ENCODE measurements at places on chromosomes 4 and X. TPM values are rescaled to one million over a fixed set of nuclear protein-coding genes. Genes with fewer than 3 reads are reported as not detected.

TMPRSS11E gene
- not detected for total RNA-seq

ALPK1 gene
- 5.5 TPM for total RNA-seq

GLRB gene
- 6.2 TPM for total RNA-seq

DNA sequence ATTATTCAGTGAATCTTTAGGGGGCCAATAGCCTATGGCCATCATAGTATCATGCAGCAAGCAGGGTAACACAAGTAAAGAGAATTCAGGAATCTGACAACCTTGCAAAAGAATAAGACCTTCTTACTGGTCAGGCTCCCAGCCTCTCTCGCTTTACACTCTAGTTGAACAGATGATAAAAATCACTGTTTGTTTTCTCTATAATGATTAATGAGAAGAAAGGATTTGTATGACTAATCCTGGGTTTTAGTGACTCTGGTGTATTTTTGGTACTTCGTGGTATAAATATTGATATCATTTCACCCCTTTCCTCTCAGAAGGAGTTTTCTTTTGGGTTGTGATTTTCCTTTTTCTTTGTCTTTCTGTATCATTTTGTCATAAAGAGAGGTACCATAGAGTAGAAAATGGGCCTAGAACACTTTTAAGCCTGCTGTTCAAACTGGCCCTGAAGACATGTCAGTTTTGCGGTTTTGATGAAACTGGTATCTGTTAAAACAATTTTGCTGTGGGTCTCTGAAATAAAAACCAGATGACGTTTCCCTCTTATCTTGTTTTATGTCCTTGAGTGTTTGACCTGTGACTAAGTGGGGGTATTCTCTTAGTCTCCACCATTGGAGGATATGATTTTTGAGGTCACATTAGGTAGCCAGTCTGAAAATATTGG, 294.9 kb upstream of the TBX22 start:
- no peak for DNase-seq
- H3K4me1 ChIP-seq, result no peaks in the 10 kb centered on the region
- H3K4me3 ChIP-seq, result no peak overlapping the region
- H3K27ac ChIP-seq, result no peak overlapping the region
- H3K36me3 ChIP-seq, result no peaks in the 10 kb centered on the region

DNA sequence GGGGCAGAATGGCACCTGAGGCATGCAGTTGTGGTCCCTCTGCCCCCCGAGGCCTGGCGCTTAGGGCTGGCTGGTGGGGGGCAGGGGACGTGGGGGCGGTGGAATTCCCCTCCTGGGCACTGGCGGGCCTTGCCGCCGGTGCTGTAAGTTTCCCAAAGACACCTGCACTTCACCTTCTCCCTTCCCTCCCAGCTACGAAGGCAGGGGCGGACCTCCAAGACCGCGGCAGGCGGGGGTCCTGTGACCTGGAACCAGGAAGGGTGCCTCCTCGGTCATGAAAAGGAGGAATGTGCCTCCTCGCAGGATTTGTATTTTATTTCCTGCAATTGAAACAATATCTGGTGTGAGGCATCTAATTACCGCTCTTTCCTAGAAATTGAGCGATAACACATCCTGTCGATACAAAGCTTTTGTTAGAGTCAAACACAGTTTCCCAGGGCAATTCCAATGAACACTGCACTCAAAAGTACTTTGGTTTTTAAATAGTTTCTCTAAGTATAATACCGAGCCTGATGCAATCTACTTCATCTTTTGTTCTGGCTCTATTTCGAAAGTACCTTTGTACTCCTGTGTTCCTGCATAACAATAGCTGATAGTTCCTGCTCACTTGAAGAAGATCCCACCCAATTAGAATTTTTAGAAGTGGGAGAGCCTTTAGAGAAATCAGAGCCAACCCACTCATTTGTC, 12.3 kb upstream of the ADRA2C start:
- H3K27ac ChIP-seq, result no peak overlapping the region
- H3K36me3 ChIP-seq, result no peaks in the 10 kb centered on the region
- DNase-seq, result no peak

GRCh38 chrX:30612250-30612655, 34.7 kb upstream of the TASL start:
- H3K4me1 ChIP-seq, result no peaks in the 10 kb centered on the region
- H3K36me3 ChIP-seq, result no peaks in the 10 kb centered on the region
- DNase-seq, result no peak
- H3K27me3 ChIP-seq, result no peaks in the 10 kb centered on the region
- no peak overlapping the region for H3K27ac ChIP-seq

- H3K4me3 ChIP-seq, result no peak overlapping the region
- H3K36me3 ChIP-seq, result no peaks in the 10 kb centered on the region
- no peak overlapping the region for H3K27ac ChIP-seq
- peak; percentile 79 for DNase-seq
- no peaks in the 10 kb centered on the region for H3K4me1 ChIP-seq
Measured at GRCh38 chr4:140861359-140862176, 105.4 kb upstream of the TBC1D9 start.

GRCh38 chr4:80221161-80221560, 23.9 kb downstream of the PRDM8 start:
- H3K27me3 ChIP-seq, result peaks cover 23% of the 10 kb centered on the region
- no peak for DNase-seq
- no peaks in the 10 kb centered on the region for H3K36me3 ChIP-seq
- no peak overlapping the region for H3K27ac ChIP-seq
